ENCODE measurements at places on chromosomes 11 and 22.

DNA sequence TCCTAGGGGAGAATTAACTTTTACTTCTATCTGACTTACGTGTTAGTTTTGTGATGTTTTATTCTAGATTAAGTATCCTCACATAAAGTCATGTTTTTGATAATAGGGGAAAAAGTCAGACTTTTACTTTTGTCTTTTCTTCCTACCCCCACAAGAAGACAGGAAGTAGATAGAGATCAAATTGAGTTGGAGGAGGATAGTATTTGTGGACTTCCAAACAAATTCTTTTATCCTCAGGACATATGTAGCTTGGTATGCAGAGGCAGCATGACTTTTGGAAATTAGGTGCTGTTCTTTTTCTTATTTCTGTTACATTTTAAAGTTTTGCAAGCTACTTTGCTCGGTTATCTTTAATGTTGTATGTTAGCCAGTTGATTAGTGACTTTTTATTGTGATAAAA lies 61.4 kb downstream of the MTMR3 start:
- no peak for DNase-seq

DNA sequence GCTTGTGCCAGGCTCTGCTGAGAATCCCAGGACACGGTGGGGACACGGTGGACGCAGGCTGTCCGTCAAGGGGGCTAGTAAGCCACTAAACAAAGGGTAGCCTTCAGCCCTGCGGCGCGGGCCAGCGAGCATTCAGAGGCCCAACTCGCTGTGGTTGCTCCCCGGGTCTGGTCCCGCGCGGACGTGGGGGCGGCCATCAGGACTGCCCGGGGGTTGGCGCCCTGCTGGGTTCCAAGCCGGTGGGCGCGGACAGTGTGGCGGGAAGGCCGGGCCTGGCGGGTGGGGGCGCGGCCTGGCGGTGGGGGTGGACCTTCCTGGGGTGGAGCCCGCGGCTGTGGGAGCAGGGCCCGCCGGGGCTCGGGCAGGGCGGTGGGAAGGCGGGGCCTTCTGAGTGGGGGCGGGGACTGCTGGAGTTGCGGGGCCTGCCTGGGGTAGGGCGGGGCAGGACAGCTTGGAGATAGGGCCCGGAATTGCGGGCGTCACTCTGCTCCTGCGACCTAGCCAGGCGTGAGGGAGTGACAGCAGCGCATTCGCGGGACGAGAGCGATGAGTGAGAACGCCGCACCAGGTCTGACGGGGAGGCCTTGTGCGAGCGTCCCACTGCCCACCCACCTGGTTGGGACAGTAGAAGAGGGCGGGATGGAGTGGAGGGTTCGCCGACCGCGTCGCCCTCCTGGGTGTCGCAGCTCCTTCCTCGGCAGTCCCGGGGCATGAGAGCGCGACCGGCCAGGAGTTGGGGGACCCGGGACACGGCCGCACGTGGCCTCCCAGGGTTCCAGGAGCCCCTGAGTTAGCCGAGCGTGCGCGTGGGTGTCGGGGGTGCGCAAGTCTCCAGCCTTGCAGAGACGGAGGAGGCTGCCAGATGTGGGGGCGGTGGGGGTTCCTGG lies at the start of gene SERHL2:
Gene SERHL2, plus strand, starts transcription at position 482 of the 887 bp plus-strand sequence. Its CDS starts 65 bp downstream, at position 547.
- DNase-seq, result no peak

DNA sequence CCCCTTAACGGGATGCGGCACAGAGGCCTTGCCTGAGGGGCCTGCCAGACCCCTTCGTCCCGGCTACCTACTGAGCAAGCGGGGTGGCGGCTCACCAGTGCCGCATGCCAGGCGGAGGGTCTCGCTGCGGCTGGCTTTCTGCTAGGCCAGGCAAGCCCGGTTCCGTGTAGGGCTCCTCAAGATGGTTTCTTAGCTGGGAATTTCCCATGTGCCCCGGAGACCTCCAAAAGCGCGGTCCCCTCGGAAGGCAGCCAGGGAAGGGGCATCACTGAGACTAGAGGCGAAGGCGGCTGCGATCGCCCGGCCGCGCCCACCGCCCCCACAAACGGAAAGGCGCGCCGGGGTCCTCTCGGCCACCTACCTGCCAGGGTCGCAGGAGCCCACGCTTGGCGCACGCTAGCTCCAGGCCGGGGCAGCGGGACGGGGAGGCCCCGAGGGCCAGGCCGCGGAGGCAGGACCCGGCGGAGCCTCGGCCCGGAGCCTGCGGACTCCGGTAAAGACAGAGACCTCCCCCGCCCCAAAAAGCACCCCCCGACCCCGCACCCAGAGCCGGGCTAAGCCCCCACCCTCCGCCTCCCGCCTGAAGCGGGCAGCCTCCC lies 23.8 kb downstream of the MICAL3 start:
- no peak for DNase-seq

GRCh38 chr22:50674130-50674500 lies 1.5 kb downstream of the SHANK3 start:
- no peak for DNase-seq

DNA sequence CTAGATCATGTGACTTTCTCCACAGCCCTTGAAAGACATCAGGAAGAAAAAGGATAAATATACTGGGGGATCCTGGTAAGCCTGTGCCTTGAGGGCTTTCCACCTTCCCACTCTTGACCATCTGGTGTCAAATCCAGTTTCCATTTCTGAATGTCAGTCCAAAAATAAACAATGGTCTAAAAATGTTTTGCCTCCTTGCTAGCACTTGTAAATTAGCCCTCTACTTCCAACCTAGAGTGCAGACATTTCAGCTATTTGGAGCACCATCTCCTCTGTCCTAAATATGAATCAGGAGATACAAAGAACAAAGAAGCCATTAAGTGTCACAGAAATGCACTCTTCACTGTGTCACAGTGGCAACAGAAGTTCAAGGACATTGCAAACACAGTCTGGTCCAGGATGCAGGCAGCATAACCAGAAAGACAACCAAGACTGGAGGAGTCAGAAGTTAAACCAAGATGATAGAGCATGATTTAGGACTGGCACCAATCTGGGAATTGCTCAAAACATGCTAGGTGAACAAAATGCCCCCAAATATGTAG lies 88.1 kb downstream of the CCDC34 start:
- DNase-seq, result no peak
